ENCODE measurements at places on chromosomes 5 and 9.

DNA sequence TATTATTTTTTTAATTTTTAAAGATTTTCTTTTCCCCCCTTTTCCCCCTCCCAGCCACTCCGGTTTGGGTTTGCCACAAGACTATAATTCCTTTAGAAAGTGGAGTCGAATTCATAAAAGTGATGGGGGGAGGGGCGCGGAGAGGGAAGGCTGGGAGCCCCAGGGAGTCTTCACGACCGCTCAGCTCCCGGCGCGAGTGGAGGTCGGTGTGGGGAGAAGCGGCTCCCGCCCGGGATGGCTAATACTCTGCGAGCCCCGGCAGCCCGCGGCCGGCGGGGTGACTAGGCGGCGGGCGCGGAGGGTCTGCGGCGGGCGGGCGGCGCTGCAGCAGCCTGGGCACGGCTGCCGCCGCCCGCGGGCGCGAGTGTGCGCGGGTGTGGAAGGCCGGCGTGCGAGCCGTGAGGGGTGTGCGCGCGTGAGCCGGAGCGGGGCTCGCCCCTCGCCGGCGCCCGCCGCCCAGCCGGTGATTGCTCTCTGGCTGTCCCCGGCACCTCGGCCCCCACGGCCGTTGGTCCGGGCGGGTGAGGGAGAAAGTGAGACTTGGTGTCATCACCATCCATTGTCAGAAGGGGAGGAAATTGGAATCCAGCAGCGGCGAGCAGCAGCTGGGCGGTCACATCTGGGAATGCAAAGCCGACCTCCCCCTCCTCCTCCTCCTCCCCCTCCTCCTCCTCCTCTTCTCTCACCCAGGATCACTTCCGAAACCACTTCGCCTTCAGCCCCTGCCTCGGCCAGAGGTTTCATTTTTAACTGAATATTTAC is at the start of gene PARP8:
Gene PARP8 (plus strand): TSS at position 377 of the 762 bp plus-strand sequence. CDS start 459 bp downstream, outside the sequence.
- peak; percentile 72 for DNase-seq

DNA sequence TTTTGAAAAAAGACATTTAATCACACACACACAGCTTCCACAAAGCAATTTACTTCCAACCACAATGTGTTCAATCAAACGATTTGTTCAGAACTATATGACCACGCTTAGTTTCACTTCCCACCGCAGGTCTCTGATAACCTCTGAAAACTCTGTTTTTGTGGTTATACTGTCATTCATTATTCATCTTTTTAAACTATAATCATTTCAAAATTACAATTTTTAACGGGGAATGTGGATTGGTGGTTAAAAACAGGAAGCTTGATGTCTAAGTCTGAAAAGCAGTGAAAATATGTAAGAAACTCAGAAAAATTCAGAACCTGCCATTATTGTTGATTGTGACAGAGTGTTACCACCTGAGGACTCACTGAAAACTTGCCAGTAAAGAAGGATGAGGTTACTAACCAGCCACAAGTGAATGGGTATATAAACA is 12.7 kb upstream of the TMEM174 start:
- DNase-seq, result no peak

GRCh38 chr5:169778622-169779596 is 141.8 kb downstream of the DOCK2 start:
- no peak for DNase-seq

DNA sequence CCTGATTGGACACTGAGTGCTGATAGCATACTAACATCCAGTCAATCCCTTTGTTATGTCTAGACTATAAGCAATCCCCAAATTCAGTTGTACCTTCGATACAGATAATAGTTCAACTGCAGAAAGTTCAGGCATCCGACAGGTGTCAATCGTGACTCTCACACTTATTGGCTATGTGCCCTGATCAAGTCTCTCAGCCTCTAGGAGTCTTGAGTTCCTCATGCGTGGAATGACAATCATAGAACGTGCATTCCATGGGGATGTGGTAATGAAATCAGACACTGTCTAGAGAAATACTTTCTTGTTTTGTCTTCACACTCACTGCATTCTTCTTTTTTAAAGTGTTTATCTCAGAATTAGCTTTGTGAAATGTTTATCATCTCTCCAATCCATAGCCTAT is 4.8 kb downstream of the ANKRD34B start:
- DNase-seq, result no peak

DNA sequence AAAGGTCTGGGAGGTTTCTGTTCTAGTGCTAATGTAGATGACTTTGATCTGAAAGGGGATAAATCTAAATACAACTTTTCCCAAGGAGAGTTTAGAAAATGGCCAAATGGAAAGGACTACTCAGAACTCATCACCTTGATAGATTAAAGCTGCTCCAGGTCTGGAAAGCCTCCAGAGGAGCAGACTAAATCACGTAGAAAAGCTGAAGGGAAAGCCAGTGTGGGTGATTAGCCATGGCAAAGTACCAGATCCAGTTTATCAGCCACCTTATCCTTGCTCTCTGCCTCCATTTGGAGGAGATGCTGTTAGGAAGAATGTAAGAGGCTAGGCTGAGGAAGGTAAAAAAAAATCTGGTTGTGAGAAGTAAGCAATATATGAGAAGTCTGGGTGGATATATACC is 120.7 kb upstream of the RAI14 start:
- DNase-seq, result no peak

DNA sequence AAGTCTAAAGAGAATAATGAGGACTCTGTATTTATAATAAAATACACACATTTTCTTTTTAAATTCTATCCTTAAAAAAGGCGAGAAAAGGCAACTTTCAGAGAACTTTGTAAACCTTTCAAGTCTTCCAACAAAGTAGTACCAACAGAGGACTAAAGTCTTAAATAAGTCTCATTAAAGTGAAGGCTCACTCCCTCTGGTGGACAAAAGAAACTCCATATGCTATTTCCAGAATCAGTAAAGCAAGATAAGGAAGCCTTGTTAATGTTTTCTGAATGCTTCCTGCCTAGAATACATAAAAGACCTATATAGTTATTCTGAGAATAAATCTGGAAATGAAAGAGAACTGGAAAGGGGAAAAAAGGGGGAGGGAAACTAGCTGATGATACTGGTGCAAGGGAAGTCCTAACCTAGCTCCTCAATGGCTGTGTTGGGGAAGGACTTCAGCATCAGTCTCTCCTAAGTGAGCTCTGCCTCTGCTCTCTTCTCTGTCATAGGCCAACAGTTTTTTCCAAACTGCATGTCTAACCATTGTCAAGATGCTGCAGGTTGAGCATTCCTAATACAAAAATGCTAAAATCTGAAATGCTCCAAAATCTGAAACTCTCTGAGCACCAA is 7.2 kb downstream of the HMGCS1 start:
- peak; percentile 75 for DNase-seq

DNA sequence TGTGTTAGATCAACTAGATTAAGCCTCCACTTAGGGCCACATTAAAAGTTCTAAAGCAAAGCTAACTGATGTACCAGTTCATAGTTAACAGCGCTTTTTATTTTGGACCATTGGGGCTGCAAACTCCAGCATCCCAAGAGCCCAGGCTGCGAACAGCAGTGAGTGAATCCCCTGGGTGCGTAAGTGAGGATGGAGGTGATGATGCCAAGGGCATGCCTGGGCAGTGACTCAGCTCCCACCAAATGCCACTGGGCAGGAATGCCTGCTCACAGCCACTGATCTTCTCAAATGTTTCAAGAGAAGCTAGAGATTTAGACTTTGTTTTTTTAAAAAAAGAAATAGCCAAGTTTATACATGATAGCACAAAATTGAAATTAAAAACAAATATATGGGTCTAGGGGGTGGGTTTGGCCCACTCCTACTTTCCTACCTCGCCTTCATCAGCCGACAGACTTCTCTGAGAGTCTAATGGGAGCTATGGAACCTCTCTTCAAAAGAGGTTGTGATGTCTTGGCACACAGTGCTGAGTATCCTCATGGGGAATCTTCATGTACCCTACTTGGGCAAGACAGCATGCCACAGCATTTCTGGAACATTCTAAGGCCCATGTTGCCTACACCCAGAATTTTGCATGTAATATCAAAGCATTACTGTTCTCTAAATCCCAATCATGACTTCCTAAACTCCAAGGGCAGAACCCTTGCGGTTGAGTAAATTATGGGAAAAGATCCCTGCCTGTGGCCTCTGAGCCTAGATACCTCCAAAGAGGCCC is 398.1 kb downstream of the EBF1 start:
- no peak for DNase-seq

GRCh38 chr5:135343413-135343812 is 55.6 kb downstream of the MACROH2A1 start:
- DNase-seq, result no peak

- DNase-seq, result no peak
These were observed 49.7 kb downstream of the AHRR start for GRCh38 chr5:370959-371810.

GRCh38 chr5:58887721-58888409 is 305.0 kb downstream of the RAB3C start:
- no peak for DNase-seq

GRCh38 chr5:74903165-74903787 is 37.1 kb upstream of the FAM169A start:
- DNase-seq, result peak; percentile 57

GRCh38 chr9:89923961-89924504 is 319.2 kb downstream of the GADD45G start:
- peak; percentile 51 for DNase-seq

DNA sequence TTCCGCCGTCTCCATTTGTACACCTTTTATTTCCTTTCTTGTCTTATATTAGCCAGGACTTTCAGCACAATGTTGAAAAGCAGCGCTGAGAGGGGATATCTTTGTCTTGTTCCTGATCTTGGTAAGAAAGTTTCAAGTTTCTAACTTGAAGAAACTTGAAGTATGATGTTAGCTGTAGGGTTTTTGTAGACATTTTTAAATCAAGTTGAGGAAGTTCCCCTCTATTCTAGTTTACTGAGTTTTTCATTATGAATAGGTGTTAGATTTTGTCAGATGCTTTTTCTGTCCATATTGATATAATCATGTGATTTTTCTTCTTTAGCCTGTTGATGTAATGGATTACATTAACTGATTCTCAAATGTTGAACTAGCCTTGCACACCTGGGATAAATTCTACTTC is 425.7 kb downstream of the PIK3R1 start:
- no peak for DNase-seq

- DNase-seq, result no peak
These were observed 399.0 kb downstream of the LRRC70 start for GRCh38 chr5:62977661-62978060.

- no peak for DNase-seq
These were observed 6.4 kb upstream of the JMY start for GRCh38 chr5:79229357-79230174.

GRCh38 chr5:61332358-61332749 is 296 bp downstream of the ZSWIM6 start:
- DNase-seq, result no peak

DNA sequence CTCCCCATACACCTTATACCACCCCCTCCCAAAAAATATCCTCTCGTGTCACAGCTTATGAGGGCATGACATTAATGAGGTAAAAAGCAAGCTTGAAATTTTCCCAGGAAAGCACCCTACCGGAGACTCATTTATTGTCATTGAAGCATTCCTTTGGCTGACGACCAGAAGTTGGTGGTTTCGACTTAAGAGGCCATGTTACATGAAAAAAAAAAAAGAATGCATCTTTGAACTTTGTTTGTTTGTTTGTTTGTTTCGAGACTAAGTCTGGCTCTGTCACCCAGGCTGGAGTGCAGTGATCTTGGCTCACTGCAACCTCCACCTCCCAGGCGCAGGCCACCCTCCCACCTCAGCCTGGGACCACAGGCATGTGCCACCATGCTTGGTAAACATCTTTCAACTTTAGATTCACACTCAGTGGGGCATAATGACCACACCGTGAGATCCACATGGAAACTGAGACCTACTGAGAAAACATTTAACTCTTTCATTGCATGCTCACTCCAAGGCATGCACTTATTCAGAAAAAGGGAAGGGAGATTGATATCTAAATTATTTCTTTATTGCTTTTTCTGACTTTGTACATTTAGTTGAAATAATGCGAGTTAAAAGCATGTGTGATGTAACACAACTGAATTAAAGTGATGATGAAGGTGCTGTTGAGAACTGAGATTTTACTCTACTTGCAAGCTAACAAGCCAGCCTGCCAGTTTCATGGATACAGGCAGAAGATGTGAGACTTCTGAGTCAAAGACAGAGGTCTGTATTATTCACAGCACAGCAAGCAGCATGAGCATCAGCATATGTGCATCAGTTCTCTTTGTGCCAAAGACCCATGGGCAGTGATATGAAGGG is 5.1 kb upstream of the RAB14 start:
- DNase-seq, result no peak

DNA sequence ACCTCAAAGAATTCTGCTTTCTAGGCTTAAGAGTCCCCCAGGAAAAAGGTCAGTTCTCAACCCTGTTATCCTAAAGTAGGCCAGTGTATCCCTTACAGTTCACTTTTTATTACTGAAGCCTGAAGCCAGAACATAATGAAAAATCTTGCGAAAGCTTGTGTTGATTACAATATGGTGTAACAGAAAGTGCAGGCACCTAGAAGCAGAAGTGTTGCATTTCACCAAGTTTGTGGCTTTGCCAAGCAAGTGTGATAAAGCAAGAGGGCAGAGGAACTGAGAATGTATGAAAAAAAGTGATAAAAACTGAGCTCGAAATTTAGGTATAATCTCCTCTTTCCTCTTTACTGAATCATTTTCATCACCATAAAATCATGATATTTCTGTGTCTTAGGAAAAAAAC is 26.2 kb downstream of the AGTPBP1 start:
- no peak for DNase-seq

Measured in large intestine (tissue), 12 donors.